ENCODE measurements at places on chromosomes 1 and 21.
A peak's percentile ranks its signal among the peaks of the same experiment; 100 is the strongest.

GRCh38 chr21:46662765-46663500, 27.5 kb downstream of the PRMT2 start:
- no peak for DNase-seq

DNA sequence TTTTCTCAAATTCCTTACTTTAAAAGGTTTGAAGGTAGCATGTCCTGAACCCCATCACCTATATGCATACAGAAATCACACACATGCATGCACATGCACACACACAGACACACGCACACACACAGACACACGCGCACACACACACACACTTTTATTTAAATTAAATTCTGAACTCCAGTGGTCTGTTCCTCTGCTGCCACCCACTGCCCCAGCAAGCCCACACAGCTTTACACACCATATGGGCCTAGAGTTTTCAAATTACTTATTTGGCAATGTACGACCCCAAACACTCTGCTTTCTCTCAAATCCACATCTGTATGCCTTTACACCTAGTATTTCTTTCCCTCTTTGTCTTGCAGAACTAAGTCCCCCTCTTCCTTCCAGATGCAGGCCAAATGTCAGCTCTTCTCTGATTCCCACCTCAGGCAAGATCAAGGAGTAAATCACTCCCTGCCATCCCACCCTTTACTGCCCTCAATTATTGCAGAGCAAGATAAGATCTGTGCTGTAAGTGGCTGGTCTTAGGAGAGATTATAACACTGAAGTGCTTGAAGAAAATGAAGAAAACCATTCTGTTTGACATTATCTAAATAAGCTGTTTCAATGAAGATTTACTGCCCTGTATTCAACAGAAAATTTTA, 429.9 kb upstream of the CXADR start:
- DNase-seq: no peak

DNA sequence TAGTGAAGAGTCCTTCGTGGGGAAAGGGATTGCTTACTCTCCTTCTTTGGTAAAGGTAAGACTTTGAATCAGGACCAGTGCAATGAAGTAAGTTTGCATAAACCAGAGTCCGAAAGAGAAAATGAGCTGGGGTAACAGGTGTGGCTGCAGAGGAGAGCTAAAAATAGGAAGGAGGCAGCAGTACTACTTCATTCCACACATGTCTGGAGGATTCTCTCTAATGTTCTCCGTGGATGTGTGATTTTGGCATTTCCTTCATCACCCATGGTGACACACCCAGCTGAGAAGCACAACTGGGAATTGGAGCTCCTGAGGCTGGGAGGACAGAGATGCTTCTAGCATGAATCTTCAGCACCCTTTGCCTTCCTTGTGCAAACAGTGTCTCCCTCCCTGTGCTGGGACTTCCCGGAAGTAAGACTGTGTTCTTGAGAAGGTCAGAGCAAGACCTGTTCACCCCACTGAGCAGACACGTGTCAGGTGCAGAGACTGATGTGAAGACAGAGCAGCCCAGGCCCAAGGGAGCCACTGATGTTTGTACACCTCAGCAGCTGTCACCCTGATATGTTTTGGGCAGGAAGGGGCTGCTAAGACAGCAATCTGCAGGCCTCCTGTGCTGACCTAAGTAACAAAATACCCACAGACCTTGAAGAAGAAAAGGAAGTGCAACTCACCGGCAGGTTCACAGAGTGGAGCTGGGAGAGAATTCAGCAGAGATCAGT, 13.3 kb downstream of the FCRL1 start:
- no peak for DNase-seq

DNA sequence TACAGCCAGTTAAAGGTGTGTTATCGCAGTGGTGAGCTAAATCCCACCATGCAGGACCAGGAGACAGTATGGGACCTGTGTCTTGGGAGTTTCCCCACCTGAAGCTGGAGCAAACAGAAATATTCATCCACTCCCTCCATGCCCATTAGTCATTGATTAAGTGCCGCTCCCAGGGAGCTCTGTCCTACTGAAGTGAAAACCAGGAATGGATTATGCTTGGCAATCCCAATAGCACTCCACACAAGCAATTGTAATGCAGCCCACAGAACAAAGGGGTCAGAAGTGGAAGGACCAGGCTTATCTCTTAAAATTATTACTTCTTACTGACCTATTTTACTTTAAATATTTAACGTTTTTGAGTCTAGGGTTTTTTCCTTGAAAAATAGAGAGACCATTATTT, 1005.4 kb downstream of the ADGRL2 start:
- no peak for DNase-seq

DNA sequence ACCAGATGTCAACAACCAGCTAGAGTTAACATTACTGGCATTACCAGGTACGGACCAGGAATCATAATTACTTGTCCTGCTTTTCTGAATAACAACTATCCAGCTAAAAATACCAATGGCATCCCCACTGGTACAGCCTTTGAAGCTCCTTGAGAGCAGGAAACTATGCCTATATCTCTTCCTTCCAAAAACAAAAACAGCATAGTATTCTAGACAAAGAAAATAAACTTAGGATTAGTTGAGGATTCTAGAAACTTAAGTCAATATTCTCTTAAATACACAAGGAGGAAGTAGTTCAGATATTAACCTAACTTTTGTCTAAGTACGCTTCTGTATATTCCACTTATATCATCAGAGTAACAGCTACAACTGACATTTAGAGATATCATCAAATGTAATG, 3.0 kb downstream of the FUBP1 start:
- DNase-seq: no peak

DNA sequence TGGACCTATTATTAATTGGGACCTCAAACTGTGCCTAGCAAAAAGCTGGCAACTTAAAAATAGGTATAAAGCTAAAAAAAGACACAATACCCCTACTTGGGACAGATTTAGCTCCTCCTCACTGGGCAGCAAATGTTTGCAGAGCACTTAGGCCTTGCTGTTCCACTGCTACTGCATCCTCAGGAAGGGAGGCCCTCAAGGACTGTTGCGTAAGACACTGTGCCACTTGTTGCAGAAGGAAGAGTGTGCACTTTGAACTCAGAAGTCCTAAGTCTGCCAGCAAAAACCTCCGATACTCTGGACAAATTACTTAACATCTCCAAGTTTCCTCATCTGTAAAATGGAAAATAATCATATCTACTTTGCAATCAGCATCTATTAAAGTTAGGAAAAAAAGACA, 322.9 kb downstream of the BARHL2 start:
- no peak for DNase-seq

DNA sequence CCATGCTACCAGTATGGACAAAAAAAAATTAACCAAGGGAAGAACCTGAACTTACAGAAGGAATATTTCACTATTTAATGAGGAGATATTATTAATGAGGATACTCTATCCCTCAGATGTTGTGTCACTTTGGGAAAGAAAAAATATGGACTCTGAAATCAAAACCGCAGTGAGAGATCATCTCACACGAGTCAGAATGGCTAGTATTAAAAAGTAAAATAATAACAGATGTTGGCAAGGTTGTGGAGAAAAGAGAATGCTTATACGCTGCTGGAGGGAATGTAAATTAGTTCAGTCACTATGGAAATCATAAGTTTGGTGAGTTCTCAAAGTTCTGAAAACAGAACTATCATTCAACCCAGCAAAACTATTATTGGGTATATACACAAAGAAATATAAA, 30.9 kb downstream of the TNFSF4 start:
- no peak for DNase-seq

DNA sequence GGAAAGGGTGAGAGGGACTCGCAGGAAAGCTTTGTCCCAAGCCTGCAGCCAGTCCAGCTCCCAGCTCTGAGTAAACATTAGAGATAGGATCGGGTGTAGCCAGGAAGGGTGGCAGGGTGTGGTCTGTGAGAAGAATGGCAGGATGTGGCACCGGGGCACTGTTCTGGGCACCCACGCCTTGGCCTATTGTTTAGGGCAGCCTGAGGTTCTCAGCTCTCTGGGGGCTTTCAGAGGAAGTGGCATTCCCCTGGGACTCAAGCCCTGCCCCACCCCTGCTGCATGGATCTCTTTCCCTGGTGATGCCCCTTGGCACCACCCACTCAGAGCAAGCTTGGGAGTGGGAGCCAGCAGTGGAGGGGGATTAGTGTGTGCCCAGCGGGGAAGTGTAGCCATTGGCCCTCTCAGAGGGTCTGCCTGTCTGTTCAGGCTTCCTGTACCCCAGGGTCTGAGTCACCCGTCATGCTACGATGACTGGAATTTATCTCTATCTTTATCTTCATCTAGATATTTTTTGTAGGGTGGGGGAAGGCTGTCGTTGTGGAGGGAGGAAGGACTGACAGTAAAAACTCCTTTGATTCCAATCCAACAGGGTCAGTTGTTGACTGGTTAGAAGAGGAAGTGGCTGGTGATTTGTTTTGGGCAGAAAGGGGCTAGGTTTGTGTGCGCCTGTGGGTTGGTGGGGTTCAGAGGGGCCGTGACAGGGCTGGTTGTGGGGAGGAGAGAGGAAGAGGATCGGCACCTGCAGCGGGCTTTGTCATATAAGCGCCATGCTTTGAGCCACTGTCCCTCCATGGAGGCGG, 31.6 kb downstream of the SOX13 start:
- DNase-seq: peak; percentile 19

DNA sequence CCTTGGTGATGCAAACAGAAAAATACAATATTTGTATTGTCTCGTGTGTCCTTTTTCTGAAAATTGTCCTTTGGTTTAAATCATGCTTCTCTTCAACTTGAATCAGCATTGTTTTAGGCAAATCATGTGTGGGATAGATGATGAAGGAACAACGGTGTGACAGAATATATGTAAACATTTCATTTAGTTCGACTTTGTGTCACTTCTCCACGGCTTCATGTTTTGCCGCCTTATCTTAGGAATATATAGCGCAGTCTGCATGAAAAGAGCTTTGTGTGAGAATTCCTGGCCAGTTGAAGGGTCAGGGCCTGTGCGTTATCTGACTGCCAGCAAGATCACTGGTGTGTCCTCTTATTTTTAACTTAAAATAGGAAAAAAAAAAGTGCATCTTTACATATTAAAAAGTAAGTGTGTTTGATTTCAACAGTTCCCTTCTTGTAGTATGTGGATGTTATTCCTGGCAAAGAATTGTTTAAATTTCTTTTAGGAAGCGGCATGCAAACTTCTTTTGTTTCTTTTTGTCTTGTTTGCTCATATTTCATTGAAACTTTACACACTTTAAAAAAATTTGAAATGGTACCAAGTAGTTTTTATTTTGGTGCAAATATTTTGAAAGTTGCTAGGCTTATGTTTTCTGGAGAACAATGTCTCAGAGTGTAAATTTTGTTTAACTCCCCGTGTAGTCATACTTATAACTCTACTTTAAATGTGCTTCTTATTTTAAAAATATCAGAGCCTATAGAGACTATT, 465.2 kb downstream of the USP25 start:
- DNase-seq: no peak

GRCh38 chr1:20660847-20661206, 342 bp downstream of the DDOST start:
- DNase-seq: no peak

DNA sequence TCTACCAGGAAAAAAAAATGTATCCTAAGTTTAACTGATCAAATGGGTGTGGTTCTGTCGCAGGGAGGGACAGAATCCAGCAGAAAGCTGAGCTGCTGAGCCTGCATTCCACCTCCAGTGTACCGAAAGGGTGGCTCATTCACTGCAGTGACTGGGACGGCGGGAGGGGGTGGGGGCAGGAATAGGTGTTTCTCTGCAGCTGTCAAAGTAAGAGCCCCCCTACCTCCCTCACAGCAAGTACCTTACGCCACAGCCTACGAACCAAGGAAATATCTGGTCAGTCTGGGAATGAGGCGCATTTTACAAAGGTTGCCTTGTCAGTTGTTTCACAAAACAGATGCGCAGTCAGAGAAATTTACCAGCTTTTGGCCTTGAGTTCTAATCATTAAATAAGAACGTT, 1.7 kb downstream of the S100B start:
- DNase-seq: no peak

GRCh38 chr1:9314111-9314510, 21.4 kb downstream of the SPSB1 start:
- DNase-seq: no peak

GRCh38 chr1:29315876-29316275, 79.6 kb downstream of the PTPRU start:
- DNase-seq: no peak

DNA sequence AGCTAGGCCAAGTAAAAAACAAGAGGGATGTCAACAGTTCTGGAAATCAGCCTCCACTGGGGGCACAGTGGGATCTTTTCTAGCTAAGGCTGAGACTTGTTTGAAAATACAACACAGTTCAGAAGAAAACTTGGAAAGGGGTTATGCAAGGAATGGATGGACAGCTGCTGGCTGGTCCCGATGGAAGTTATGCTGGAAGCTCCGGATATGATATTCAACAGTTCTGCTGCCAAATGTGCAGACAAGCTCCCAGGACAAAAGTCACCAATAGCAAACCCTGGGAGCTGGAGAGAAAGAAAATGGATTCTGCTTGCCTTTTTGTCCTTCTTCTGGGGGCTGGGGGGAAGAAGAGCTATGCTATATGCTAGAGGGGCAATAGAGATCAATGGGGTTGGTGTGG, 14.3 kb downstream of the LMX1A start:
- DNase-seq: no peak

GRCh38 chr1:86089765-86090164, 66.8 kb downstream of the COL24A1 start:
- DNase-seq: no peak

DNA sequence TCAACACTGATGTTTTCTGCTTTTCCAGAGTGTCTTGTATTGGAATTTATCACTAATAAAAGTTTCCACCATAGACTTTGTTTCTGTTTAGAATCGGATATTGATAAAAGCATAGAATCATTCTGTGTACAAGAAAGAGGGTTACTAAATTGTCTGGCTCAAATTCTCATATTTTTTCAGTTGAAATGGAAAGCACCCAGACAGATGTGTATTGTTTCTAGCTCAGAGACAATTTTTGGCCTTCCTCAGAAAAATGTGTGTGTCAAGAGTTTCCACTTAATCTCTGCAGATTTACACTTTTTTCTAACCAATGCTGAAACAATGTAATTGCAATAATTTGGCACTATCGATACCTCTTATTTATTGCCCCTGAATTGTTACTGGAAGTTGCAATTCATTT, 20.2 kb downstream of the LHX9 start:
- no peak for DNase-seq

GRCh38 chr21:18620436-18620835, 216.9 kb upstream of the TMPRSS15 start:
- DNase-seq: no peak

DNA sequence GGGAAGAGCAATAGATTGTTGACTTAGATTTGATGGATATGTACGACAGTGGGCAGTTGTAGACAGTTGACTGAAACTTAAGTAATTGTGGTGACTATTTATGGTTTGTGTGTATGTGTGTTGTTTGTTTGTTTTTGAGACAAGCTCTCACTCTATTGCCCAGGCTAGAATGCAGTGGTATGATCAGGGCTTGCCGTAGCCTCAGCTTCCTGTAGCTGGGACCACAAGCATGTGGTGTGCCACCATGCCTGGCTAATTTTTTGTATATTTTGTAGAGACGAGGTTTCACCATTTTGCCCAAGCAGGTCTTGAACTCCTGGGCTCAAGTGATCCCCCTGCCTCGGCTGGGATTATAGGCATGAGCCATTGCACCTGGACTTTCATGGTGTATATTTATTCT, 9.8 kb downstream of the SDHC start:
- DNase-seq: no peak

Data from activated effector memory CD4-positive, alpha-beta T cell treated with Interleukin-2 at 50 U/mL for 16 hours (primary cell).